ENCODE measurements at places on chromosomes 4 and X.

GRCh38 chrX:47446431-47446830, 36.6 kb downstream of the ZNF41 start:
- DNase-seq, result no peak

DNA sequence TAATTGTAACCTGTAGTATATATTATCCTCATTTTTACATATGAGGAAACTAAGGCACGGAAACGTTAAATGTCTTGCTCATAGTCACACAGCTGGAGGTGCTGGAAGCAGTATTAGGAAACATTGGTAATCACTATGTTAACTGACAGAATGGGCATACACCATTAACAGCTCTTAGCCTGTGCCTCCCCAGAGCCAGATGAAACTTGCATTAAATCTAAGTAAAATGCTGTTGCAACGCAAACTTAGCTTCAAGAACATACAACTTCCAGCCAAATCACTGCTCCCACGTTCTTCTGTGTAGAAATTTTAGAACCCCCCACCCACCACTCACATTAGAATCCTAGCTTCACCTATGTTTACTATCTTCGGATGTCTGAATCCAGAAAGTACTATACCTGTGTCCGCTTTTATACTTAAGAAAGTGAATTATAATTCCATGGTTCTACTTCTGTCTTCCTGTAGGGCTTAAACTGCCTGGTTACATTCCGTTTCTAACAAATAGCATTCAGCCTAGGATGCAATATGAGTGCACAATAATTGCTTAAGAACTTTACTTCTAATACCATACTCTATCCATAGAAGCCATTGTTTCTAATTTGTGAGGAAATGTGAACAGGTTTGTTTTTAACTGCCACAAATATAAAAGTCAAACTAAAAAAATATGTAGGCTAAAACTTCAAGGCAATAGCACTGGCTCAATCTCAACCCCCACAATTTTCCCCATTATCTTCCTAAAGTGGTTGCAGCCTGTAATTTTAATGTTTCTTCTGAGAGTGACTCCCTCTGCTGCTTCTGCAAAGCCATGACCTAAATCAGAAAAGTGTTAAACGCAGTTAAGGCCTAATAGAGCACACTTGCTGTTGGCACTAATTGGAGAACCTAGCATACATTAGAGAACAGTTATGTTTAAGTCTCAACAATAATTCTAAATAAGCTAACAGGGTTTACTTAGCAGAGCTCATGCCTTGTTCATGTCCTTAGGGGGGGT, 4.4 kb downstream of the UNC5C start:
- no peak for DNase-seq

DNA sequence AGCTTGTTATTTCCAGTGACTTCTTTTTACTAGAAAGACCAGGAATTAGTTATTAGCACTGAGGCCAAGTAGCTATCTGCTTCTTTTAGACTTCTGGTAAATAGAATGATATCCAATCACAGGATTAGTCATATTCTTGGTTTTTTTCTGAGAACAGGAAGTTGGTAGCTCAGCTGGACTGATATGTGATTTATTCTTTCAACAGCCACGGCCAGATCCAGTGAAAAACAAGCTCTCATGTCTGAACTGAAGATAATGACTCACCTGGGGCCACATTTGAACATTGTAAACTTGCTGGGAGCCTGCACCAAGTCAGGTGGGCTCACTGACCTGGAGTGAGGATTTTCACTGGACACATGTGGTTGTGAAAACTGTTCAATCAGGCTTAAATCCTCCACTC, 48.6 kb downstream of the PDGFRA start:
- DNase-seq, result no peak

GRCh38 chrX:79036157-79036880, 91.1 kb downstream of the P2RY10 start:
- no peak for DNase-seq

GRCh38 chrX:46704767-46705386, 54.0 kb downstream of the SLC9A7 start:
- DNase-seq, result no peak

- DNase-seq, result no peak
These were observed 20.4 kb downstream of the KIAA1210 start for GRCh38 chrX:119107206-119107605.

GRCh38 chr4:174318829-174319764, 35.4 kb downstream of the CEP44 start:
- no peak for DNase-seq

- DNase-seq, result no peak
These were observed 291.9 kb downstream of the PPP3CA start for GRCh38 chr4:101055392-101055791.

DNA sequence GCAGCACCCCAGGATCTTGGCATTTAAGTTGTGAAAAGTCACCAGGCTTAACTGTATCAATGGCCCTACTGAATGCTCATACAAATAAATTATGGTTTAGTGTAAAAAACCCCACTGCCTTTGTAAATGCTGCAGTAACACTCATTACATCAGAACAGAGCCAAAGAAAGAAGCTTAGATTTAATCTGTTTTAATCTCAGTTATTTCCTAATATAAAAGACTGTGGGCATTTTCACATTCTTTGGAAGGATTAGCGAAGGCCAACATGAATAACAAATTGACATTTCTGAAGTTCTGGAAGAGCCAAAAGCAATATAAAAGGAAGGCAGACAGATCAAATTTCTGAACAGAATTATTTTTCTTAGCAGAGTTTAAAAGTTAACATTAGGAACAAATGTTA, 140.0 kb upstream of the HCCS start:
- DNase-seq, result no peak

DNA sequence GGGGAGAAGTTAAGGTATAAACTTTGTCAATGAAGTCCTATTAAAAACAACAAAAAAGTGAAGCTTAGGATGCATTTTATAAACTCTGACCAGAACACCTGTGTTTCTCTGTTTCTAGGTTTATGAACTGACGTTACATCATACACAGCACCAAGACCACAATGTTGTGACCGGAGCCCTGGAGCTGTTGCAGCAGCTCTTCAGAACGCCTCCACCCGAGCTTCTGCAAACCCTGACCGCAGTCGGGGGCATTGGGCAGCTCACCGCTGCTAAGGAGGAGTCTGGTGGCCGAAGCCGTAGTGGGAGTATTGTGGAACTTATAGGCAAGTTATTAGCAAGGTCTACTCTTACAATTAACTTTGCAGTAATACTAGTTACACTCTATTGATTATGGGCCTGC, 46.6 kb downstream of the HTT start:
- no peak for DNase-seq

DNA sequence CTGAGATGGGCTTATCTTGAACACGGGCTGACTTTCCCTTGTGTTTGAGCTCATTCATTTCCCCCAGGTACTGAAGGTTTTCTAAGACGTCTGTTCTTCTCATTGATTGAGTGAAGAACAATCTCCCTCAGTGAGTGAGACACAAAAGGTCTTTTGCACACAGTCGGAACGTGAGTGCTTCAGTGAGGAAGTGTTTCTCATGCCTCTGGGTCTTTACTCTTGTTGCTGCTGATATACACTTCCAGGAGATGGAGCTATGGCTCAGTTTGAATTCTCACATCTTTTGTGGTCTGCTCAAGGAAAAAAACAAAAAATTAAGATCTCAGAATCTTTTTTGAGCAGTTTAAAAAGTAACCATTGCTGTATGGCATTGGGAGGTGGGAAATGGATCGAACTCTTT, 981.9 kb upstream of the TENM3 start:
- DNase-seq, result no peak

- DNase-seq, result no peak
These were observed 4.5 kb downstream of the IDH3G start for GRCh38 chrX:153789654-153790053.

DNA sequence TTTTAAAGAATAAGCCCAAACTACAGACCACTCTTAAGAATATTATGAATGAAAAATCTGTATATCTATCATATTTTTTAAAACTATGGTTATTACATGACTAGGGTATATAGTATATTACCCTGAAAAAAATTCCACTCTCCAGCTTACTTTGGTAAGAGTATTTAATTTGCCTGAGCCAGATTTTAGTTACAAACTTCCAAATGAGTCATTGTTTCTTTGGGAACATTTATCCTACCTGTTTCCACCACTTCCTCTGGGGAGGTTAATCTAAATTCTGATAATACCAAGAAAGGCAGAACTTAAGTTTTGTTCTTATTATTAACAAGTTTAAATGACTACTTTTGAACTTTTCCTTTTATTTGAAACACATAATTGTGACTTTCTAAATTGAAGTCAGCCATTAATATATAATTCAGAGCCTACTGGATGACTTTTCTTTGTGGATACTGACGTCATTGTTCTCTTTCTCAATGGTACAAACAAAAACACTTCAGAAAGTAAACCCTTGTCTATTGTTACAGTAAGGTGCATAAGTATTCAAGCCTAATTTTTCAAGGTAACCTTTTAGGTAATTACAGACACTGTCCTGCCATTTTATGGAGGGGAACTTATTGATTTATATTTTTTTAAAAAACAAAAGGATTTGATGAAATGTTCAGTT, 135.6 kb upstream of the TLL1 start:
- no peak for DNase-seq

DNA sequence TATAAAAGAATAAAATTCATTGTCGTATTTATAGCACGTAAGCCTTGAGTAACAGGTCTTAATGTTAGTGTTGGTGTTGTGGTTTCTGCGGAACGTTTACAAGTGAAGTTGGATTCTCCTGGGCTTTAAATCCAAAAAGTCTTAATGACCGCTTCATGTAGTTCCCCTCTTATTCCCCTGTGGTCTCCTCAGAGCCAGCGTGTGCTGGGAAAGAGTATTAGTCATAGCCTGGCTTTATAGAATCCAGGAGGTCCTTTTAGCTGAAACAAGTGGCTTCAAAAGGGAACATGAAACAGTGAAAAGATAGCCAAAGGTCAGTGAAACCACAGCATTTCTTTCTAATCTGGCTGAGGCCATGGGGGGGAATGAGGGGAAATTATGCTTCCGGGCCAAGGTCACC, 79.1 kb downstream of the CLCN4 start:
- no peak for DNase-seq

DNA sequence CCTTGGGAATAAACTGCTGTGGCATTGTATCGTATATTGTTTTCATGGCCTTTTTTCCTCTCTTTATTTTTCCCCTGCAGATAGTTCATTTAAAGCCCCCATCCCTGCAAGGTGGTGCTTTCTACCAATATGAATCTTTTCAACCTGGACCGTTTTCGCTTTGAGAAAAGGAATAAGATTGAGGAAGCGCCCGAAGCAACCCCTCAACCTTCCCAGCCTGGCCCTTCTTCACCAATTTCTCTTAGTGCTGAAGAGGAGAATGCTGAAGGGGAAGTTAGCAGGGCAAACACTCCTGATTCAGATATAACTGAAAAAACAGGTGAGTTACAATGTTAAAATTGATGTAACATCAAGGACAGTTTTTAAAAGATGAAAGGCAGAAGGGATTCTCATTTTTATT, 601 bp downstream of the SMARCAD1 start:
- no peak for DNase-seq

GRCh38 chr4:181345931-181346330, 897.3 kb upstream of the TENM3 start:
- no peak for DNase-seq

DNA sequence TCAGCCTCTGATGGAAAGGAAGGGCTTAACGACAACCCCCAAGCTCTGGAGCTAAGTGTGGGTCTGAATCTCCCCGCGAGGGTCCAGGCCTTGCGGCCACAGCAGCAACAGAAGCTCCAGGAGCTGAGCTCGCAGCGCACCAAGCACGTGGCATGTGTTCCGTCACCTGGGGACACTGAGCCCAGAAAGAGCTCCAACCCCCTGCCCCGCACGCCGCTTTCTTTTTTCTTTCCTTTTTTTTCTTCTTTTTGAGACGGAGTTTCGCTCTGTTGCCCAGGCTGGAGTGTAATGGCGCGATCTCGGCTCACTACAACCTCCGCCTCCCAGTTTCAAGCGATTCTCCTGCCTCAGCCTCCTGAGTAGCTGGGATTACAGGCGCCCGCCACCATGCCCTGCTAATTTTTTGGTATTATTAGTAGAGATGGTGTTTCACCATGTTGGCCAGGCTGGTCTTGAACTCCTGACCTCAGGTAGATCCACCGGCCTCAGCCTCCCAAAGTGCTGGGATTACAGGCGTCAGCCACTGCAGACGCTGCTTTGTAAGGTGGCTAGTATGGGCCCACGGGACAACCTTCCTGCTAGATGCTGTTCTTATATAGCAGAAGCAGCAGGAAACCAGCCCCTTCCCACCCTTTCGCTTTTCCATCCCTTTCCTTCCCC, 685 bp upstream of the TNIP2 start:
- no peak for DNase-seq

GRCh38 chrX:77776659-77777058, 9.4 kb downstream of the ATRX start:
- no peak for DNase-seq

DNA sequence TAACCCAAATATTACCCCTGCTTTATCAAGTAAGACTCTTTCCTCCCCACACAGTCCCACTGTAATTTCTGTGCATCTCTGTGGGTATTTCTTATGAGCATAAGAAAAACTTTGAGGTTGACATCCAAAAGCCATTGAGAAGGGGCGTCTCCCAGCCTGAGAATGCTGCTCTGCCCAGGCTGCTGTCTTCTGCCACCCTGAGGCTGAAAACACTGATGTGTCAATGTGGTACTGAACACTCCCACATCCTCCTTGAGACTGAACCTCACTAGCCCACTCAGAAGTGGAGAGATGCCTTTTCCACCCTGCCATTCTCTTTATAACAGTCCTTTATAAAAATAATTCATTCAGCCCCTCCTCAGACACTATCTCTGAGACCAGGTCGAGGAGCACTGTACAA, 120.8 kb downstream of the SMIM20 start:
- no peak for DNase-seq

DNA sequence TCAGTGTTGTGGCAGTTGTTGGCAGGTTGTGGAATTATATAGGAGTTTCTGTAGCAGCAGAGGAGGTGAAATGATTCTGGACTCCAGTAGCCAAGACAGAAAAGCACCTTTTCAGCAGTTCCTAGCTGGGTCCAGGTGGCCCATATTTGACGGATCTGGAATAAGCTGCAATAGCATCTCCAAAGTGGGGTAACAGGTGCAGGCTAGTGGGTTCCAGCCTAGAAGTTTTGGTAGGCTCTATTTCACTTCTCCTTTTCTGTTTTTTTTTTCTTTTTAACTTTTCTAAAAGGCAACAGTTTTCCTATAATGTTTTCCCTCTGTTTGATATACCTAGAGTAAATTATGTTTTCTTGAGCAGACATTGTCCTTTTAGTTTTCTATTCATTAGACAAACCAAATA, 392.5 kb downstream of the C4orf33 start:
- DNase-seq, result no peak

DNA sequence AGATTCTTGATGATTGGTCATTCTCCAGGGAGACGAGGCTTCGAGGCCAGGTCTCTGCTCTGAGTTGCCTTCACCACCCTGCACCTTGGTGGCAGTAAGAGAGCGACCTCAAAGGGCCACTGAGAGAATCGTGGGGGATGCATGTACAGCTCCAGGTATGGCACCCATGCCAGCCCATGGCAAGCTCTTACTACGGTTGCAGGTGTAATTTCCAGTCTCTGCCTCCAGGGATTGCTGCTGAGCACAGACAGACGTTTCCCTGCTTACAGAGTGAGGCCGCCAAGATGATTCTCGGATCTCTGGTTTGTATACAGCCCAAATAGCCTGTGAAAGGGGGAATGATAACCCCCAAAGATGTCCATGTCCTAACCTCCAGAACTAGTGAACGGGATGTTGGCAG, 16.3 kb upstream of the DRD5 start:
- no peak for DNase-seq

Measured in activated effector memory CD4-positive, alpha-beta T cell treated with Interleukin-2 at 50 U/mL for 16 hours (primary cell).